ENCODE measurements at places on chromosomes 1 and 21.

GRCh38 chr21:43762303-43763128, 13.6 kb downstream of the CSTB start:
- no peak for DNase-seq

GRCh38 chr1:89600451-89601224, 32.3 kb upstream of the LRRC8C start:
- DNase-seq: no peak

DNA sequence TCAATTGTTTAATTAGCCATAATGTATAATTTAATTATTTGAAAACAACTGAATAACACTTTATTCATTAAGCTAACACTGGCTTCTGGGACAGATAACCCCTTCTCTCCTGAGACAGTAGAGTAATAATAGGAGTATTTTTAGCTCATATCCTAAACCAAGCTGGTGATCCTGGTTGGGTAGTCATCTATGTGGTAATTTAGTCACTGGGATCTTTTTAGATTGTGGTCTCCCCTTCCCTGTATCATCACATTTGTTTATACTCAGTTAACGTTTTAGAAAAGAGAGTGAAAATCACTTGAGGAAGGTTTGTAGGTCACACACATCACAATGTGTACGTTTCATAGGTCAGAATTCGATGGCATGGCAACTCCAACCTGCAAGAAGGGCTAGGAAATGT, 1356.6 kb upstream of the ADGRL2 start:
- no peak for DNase-seq

DNA sequence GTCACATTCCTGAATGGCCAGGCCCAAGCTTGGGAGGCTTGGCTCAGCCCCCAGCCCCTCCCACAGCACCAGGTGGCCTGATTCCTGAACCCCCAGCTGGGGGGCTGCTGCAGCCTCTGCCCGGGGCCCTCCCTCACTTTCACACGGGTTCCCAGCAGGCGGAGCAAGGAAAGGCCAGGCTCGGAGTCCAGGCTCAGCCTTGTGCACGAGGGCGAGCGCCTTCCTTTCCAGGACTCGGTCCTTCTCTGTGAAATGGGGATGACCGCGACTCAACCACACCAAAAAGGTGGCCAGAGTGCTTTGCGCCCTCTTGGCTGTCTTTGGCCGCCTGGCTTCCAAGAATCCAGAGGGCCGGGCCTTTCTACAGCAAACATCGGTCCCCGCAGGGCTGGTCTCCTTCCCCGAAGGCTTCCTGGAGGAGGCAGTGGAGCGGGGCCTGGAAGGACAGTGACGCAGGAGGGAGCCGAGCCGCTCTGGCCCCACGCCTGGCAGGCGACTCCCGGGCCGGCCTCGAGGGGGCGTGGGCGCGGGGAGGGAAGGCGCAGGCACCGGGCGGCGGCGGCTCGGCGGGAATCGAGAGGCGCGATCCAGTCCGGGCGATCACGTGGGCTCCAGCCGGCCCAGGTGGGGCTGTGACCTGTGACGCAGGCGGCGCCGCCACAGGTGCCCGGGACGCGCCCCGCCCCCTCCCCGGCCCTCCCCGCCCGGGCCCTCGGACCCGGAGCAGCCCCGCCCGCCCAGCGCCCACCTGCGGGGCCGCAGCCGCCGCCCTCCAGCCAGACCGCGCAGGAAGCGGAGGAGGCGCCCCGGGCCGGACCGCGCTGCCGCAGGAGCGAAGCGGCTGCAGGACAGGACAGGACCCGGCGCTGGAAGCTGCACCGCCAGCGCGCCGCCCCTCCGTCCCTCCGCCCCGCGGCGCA, at the start of gene ARHGEF16:
Gene ARHGEF16, plus strand, starts transcription at position 775 of the 920 bp plus-strand sequence. CDS start 8,420 bp downstream, outside the sequence.
- peak; percentile 91 for DNase-seq

- DNase-seq: no peak
These were observed 9.6 kb upstream of the ECE1 start for GRCh38 chr1:21299780-21300395.

- no peak for DNase-seq
These were observed 329.0 kb upstream of the ESRRG start for GRCh38 chr1:217052196-217052595.

DNA sequence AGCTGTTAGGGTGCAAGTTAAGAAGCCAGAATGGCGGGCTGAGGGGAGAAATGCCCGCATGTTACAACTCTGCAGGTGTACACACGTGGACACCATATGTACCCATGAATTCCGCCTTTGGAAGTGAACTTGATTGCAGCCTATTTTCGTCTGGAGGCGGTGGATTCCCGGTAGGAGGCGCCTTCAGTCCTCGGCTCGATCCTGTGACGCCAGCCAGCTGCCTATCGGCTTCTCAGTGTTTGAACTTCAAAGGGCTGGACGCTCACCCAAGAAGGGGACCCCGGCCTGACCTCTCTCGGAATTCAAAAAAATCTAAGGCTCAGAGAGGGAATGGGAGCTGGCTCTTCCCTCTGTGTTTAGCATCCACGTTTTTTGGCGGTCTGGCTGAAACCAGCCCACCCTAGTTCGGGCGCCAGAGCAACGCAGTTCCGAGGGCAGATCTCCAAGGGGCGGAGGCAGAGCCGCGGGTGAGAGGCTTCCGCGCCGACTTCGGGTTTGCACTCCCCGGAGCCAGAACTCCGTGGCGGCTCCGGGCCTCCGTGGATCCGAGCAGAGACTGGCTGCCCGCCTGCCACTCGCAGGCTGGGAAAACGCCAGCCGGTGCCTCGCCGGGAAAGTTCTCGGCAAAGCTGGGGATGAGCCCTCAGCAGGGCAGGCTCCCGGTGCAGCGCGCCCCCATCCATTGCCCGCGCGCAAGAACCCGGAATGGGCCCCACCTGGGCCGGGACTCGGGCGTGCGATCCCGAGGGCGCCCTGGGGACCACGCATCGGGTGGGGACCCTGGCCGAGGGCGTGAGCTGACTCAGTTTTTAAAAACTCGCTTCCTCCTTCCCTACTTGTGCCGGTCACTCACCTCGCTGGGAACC, 996 bp upstream of the TMEM51 start:
- peak; percentile 79 for DNase-seq

DNA sequence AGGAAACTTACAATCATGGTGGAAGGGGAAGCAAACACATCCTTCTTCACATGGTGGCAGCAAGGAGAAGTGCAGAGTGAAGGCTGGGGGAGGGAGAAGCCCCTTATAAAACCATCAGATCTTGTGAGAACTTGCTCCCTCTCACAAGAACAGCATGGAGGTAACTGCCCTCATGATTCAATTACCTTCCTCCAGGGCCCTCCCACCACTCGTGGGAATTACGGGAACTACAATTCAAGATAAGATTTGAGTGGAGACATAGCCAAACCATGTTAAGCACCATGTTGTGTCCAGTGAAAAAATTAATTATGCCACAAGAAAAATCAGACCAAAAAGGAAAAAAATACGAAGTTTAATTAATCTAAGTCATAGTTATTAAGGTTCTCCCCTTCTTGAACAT, 109.5 kb downstream of the CLDN17 start:
- no peak for DNase-seq

GRCh38 chr1:89587729-89588161, 45.2 kb upstream of the LRRC8C start:
- DNase-seq: no peak

DNA sequence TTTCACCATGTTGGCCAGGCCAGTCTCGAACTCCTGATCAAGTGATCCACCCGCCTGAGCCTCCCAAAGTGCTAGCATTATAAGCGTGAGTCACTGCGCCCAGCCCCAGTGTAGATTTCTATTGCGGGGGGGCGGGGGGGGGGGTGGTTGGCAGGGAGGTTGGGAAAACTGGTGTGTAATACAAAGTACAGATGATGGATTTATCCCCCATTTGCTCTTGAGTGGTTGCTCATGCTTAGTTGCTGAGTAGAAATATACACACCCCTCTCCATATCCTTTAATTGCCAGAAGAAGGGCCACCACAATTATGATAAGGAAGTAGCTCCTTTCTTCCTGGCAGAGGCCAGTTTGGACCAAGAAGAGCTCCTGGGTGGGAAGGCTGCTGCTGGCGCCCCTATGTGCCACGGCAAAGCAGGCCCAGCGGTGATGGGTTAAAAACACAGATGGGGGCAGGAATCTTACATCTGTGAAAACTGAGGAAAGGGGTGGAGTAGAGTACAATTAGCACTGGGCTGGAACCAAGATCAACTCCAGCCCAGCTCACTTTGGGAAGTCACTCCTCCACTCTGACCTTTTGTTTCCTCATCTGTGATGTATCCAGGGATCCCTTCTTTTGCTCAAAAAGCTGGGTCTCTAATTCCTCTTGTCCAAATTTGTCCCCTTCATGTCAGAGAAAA, 55.2 kb downstream of the MRPL37 start:
- no peak for DNase-seq

- no peak for DNase-seq
These were observed 433.4 kb upstream of the CAMK1G start for GRCh38 chr1:209150114-209150513.

DNA sequence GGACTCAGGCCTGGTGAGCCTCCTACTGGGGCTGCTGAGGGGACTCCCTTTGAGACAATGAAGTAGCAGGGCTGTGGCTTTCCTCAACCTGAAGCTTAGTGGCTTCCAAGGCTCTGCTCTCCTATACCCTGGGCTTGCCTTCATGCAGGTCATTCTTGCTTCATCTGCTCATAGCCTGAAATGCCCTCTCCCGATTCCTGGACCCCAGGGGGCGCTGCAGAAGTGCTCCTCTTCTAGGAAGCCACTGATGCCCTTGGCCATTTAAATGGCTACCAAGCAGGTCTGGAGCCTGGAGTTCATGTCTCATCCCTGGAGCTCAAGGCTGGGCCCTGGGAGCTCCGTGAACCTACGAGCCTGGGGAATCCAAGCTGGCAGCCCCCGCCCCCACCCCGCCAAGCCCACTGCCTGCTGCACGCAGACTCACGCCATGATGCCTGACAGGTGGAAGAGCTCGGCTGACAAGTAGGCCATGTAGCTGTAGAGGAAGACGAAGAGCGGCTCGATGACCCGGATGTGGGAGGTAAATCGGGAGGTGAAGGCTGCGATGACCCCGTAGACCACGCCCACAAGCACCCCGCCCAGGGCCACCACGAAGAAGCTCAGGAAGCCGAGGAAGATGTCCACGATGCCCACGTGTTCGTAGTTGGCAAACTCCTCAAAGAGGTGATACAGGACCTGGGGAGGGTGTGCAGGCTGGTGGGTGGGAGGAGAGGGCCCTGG, 45.7 kb downstream of the SLC9A1 start:
- no peak for DNase-seq

- no peak for DNase-seq
These were observed 60.9 kb upstream of the ZNF648 start for GRCh38 chr1:182122256-182122912.

DNA sequence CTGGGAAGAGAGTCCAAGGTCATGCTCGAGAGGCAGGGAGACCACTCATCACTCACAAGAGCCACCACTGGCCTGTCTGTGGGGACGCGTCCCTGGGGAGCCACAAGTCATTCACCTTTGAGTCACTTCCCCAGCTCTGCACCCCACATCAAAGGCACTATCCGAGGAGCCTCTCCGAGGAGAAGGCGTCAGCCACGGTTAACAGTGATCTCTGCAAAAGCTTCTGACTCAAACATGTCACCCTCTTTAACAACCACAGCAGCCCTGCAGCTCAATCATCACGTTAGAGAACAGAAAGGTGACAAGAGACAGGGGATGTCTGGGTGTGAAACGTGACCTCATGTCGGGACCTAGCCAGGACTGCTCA, 9.0 kb downstream of the LRRC47 start:
- no peak for DNase-seq

- DNase-seq: peak; percentile 54
These were observed 33.8 kb downstream of the PEX14 start for GRCh38 chr1:10508511-10508951.

GRCh38 chr21:25907573-25908275, 173.0 kb downstream of the GABPA start:
- peak; percentile 50 for DNase-seq

GRCh38 chr1:223748773-223749733, 36.7 kb downstream of the CAPN2 start:
- peak; percentile 88 for DNase-seq

GRCh38 chr1:154324669-154325582, at the start of gene ATP8B2:
TSS of gene ATP8B2 (plus strand) at chr1:154325525. CDS start at chr1:154328142, 2,617 bp downstream.
- peak; percentile 92 for DNase-seq

GRCh38 chr1:20823845-20824244, 36.7 kb upstream of the HP1BP3 start:
- DNase-seq: no peak
